ENCODE measurements at places on chromosomes 12 and 14.

DNA sequence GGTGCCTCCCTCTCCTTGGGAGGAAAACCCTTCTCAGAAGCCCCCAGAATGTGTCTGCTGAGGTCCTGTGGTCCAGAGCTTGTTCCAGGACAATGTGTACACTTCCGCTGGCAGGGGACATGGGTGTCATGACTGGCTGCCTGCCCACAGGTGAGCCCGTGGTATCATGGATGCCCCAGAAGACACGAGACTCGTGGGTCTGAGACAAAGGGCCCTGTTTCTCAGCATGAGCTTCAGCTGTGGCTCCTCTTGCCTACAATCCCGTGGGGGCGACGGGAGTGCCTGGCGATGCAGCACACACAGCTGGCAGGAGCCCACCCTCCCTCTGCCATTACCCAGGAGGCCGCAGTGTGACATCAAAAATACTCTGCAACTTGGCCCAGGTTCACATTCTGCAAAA is 7.0 kb downstream of the TMEM121 start:
- DNase-seq: no peak

DNA sequence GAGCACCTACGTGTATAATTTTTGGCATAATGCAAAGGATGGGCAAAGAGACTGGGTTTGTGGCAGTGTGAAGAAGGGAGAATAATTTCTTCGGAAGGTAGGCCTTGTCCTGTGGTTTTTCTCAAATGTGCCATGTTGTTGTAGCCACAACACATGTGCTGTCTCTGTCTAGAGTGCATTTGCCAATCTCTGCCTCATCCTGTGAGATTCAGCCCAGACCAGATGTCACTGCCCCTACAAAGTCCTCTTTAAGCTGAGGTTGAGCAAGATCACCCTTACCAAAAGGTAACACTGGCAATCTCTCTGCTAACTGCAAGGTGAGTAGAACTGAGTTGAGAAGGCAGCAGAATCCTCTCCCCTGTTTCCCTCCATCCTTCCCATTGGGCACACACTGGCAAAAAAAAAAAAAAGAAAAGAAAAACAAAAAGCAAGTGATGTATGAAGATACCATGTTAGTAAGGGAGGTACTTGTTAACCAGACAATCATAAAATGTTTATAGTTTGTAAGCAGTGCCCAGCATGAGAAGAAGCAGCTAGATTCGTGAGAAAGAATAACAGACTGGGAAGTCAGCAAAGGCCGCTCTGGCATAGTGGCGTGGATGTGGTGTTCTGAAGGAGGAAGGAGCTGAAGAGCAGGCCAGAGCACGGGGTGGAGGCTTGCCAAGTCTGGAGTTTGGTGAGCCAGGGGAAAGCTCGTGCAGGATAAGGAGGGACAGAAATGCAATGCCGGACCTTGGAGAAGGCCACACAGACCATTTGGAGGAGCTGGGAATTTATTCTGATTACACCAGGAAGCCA is 18.9 kb downstream of the DYRK2 start:
- DNase-seq: no peak

DNA sequence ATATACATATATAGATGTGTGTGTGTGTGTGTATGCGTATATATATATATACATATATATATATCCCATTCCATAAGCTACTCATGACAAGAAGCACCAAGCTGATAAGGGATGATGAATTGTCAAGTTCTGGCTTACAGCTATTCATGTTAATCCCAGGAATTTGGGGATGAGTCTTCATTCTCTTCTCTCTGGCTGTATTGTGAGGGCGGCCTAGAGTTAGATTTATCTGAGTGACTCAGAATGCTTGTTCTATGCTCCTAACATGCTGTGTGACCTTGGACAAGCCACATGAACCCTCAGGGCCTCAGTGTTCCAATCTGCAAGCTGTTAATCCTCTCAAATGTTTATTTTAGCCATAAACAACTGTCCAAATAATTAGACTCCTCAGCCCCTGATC is 749.0 kb downstream of the MED13L start:
- no peak for DNase-seq

GRCh38 chr14:57290751-57291150 is 22.0 kb downstream of the AP5M1 start:
- DNase-seq: no peak

GRCh38 chr12:53618275-53618674 is 7.9 kb downstream of the ATF7 start:
- no peak for DNase-seq

DNA sequence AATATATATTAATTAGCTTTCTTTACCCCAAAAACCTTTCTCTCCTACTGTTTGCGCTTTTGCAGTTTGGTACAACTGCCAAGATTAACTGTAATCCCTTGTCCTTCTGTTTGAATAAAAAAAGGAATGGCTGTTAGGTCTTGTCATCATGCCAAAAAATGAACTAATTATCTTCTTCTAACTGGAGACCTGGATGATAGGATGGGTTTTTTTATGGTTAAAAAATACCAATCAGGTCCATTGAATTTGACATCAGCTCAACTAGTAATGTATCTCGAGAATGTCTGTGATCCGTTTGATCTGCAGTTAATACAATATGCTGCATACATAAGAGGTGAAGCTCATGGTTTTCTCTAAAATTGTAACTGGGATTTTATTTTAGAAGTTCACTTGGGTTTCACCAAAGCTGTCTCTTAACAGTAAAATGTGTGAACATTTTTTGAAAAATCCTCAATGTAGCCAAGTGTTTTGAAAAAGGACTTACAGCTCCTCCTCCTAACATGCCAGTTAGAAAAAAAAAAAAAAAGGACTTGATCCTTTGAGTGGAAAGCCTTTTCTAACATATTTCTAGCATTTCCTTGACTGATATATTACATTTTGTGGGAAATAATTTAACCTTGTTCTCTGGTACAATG is 96.8 kb downstream of the SRGAP1 start:
- no peak for DNase-seq

DNA sequence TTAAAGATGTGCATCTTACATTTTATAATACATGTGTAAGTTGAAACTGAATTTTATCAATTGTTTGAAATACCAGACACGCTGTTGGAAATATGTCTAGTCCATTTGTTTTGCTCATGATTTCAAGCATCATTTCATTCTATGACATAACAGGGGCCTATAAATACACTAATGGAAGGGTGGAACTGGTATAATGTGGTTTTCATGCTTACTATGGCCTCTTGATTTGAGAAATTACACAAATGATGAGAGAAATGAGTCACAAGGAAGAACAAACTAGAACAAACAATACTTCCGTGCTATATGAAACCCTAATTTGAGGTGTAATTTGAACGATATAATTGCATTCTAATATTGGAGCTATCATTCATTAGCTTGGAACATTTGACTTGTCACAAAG is 663.4 kb downstream of the SLC16A7 start:
- DNase-seq: no peak
